ENCODE measurements at places on chromosomes 6 and 20.

GRCh38 chr6:43616725-43617472 lies 12.2 kb downstream of the GTPBP2 start:
- DNase-seq, result no peak

- DNase-seq, result no peak
Measured at GRCh38 chr20:62856931-62857619, 4.5 kb downstream of the TCFL5 start.

DNA sequence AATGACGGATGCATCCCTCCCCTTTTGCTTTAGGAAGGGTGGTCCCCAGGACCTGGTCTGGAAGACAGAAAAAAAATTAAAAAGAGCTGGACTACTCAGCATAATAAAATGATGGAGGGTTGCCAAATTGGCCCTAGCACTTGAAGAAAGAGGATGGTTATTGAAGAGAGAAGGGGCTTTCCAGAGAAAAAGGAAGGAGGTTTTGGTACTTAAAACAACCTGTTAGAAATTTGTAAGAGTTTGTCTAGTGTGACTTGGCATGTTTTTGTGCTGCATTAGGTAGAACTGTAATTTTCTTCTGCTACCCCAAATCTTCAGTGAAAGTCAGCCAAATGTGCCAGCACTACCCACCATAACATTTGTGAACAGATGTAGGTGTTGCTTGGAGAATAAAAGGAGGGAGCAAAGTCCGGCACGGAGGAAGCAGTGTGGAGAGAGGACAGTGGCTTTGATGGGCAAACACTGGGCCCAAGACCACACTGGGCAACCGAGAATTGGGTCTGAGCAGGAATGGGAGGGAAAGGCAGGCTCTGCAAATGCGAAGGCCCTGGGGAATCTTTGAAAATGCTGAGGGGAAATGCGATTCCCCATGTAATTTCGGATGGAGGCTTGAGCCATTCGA lies 160.9 kb downstream of the QRSL1 start:
- DNase-seq, result no peak

GRCh38 chr6:143222801-143223231 lies 162.1 kb downstream of the AIG1 start:
- DNase-seq, result no peak

DNA sequence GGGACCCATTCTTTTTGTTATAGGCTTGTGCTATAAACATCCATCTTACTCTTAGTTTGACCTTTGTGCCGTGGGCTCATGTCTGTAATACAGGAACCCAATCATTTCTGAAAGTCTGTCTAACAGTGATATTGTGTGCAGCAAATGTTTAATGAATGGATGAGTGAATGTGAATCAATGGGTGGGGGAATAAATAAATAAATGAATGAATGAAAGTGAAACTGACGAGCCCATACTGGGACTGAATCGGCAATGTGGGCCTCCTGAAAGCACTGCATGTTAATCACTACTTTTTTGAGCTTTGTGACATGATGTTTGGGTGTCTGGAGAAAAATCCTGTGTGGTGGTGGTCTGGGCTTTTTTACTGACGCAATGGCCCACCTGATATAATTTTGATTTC lies 175.0 kb downstream of the GMPR start:
- no peak for DNase-seq

GRCh38 chr20:58604128-58604881 lies 46.8 kb upstream of the STX16 start:
- DNase-seq, result no peak

GRCh38 chr20:48146877-48147276 lies 361.6 kb upstream of the SULF2 start:
- DNase-seq, result no peak

DNA sequence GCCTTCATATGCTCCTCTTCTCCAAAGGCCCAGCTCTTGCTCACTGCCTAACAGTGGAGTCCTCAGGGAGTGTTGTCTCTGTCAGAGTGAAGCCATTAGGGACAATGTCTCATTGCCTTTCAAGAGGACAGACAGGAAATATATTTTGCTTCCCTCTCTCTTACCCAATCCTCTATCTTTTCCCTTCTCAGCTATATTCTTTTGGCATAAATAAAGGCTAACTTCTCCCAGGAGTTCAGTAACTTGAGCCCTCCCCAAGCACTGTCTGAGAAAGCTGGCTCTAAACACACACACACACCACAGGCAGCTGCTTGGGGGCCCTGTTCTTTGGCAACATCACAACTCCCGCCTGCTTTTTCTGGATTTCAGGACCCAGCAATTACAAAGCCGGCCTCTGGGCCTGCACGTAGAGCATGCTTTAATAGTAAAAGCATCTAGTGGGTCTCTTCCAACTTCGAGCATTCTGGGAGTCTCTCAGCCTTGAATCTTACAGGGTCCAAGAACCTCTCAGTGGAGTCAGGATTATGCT lies 34.7 kb upstream of the LAMA4 start:
- DNase-seq, result peak; percentile 72

DNA sequence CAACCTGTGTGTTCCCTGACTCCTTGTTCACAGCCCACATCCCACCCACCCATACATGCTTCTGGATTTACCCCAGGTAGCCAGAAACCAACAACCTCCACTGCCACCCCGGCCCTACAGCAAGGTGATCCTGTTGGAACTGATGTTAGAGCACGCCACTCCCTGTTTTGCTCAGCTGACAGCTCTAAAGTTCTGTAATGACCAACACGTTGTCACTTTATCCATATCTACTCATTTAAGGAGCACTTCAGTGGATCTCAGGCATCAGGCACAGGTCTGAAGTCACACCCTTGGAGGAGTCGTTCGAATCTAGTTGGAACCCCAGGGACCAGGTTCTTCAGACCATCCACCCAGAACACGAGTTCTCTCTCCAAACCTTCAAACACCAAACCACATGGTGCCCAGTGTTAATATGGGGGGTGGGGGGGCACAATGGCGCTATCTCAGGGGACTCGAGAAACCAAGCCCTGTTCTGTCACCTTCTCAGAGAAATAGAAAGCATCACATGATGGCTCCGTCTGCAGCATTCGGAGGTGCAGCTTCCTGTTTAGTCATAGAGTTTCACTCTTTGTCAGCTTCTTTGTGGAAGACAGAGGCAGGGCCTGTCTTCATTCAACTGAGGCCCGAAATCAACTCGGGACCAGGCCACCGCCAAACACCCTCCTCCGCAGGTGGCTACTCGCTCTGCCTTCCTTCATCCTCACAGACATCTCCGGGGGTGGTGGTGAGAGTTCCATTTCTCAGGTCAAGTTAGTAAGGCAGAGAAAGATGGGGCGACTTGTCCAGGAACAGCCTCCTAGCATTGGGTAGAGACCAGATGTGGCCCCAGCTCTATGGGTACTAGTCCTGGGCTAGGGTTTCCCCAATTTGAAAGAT lies 142.2 kb downstream of the NFATC2 start:
- DNase-seq, result no peak

- DNase-seq, result no peak
Measured at GRCh38 chr6:106290032-106290431, 35.5 kb downstream of the ATG5 start.

DNA sequence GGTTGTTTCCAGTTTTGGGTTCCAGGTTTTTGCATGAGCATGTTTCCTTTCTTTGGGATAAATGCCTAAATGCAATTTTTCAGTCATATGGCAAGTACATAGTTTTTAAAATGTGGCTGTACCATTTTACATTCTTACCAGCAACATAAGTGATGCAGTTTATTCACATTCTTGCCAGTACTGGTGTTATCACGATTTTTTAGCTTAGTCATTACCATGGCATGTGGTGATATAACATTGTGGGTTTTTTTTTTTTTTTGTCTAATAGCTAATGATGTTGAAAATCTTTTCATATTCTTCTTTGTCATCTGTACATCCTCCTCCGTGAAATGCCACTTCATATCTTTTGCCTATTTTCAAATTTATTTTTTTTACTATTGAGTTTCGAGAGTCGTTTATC lies 2.9 kb upstream of the TDRD6 start:
- no peak for DNase-seq

GRCh38 chr20:23340524-23340923 lies 10.1 kb upstream of the NXT1 start:
- DNase-seq, result peak; percentile 75

- no peak for DNase-seq
Measured at GRCh38 chr6:34358389-34358905, 34.0 kb downstream of the NUDT3 start.

DNA sequence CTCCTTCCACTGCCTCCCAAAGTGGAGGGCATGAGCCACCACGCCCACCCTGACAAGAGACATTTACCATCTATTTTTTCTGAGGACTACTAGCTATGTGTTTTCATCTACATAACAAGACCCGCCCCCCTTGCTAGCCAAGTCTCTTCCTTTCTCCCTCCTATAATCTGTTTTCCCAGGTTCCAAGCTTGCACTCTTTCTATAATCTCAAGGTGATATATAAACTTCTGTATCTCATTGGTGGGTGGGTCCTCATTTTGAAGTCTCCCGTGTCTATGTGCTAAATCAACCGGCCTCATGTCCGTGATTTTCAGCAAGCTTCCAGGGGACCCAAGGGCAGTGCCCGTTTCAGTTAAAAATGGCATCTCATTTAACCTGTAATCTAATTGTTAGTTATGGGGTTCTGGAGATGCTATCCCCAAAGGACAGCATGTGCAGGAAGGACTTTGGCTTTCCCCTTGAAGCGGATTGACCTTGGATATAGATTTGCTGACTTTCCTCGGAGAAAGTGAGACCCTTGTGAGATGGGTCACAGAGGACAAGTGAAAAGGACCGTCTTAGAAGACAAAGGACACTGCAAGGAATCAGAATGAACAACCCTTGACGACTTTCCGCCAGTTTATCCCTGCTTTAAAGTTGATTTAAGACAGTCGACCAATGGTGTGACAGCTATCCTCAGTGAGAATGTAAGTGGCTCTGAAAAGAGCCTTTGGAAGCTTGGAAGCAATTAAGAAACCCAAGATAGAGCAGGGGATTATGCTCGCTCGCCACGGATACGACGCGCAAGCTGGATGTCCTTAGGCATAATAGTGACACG lies 22.4 kb downstream of the OR2B2 start:
- no peak for DNase-seq

- DNase-seq, result no peak
Measured at GRCh38 chr20:58911970-58912369, 59.5 kb downstream of the GNAS start.

GRCh38 chr6:25642667-25643328 lies 9.2 kb upstream of the SCGN start:
- DNase-seq, result no peak

GRCh38 chr6:92922216-92922806 lies 497.0 kb downstream of the EPHA7 start:
- DNase-seq, result no peak

GRCh38 chr20:4998160-4998651 lies 3.1 kb downstream of the SLC23A2 start:
- no peak for DNase-seq

DNA sequence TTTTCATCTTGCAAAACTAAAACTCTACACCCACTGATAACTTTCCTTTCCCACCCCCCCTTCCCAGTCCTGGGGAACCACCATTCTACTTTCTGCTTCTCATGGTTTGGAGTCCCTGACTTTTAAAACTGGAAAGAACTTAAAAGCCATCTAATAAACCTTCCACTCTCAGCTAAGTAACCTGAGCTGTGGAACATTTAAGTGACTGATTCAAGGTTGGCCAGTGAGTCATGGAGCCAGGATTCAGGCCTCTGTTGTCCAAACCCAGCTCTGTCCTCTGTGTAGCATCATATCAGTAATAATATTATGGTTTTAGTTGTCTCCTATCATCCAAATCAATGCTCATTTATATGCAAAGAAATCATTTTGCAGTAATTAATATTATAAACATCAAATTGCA lies 176.0 kb upstream of the NT5E start:
- no peak for DNase-seq

GRCh38 chr6:1894954-1895353 lies 285.2 kb downstream of the FOXC1 start:
- DNase-seq, result peak; percentile 75

GRCh38 chr20:46350201-46350985 lies 42.1 kb upstream of the CDH22 start:
- DNase-seq, result no peak

DNA sequence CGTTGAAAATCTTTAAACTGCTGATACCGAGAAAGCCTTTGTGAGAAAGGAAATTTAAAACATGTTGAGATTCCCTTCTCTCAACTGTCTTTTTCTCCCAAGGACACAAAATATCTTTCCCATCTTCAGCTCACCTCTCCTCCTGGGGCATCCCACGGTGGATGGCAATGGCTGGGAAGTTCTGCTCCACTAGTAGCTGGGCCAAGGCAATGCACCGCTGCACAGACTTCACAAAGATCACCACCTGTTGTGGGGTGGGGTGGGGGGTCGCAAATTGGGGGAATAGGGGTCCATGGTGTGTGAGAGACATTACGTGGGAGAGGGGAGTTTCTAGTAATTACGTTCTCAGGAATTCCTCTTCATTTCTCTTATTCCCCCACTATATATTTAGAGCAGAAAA lies 2.4 kb downstream of the MCCD1 start:
- DNase-seq, result no peak

DNA sequence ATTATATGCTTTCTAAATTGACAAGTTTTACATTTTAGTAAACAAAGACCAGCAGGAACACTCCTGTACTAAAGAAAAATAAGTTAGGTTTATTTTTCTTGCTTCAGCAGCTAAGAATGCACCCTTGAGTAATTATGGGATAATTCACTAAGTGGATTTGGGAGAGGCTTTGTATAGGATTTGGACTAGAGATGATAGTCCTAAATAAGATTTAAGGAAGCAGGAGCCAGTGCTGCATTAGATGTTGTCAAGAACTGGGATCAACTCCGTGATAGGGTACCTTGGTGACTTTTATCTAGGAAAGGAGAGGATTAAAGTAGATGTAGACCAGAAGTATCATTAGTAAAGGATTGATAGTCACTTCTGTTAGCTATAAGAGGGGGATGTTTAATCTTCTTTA lies 4.1 kb upstream of the C6orf141 start:
- no peak for DNase-seq

DNA sequence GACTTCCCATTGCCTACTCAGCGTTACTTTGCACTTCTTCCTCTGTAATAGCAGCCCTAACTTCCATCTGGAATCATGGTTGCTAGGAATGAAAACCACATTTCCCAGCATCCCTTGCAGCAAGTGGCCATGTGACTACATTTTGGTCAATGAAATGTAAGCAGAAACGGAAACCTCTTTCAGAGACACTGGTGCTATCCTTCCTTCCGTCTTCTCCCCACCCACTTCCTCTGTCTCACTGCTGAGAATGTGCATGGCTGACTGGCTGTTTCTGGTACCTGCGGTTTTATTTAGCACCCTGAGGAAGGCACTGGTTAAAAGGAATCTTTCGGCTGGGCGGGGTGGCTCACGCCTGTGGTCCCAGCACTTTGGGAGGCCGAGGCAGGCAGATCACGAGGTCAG lies 107.4 kb downstream of the SCML4 start:
- no peak for DNase-seq

DNA sequence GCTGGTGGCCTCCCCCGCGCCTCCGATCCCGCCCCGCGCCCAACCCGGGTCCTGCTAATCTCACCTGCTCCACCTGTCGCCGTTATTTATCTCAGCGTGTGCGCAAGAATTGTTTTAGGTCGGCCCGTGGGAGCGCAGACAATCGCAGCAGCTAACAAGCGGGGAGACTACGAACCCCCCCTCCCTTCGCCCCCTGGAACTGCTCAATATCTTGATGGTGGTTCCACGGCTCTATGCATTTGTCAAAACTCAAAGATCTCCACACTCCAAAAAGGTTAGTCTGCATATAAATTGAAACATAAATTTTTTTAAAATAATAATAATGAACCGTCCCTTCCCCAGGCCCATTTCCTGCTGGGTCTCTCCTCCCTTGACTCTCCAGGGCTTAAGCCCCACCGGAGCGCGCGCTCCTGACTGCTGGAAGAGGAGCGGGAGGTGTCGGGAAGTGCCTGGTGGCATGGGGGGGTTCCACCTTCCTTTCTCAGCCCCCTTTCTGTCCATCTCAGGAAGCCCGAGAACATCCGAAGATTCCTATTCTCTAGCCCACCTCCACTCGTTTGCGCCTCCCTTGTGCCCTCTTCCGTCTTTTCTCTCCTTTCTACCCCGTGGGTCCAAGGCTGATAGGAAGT lies 1.6 kb upstream of the MDGA1 start:
- no peak for DNase-seq
